ENCODE measurements at places on chromosomes 5 and 9.

GRCh38 chr5:1105350-1106265, 6.3 kb downstream of the SLC12A7 start:
- ATAC-seq, result no peak

GRCh38 chr9:79694208-79694607, 122.4 kb downstream of the TLE4 start:
- ATAC-seq, result no peak

- no peak for ATAC-seq
Observed at GRCh38 chr5:2921651-2922050, 170.2 kb upstream of the IRX2 start.

DNA sequence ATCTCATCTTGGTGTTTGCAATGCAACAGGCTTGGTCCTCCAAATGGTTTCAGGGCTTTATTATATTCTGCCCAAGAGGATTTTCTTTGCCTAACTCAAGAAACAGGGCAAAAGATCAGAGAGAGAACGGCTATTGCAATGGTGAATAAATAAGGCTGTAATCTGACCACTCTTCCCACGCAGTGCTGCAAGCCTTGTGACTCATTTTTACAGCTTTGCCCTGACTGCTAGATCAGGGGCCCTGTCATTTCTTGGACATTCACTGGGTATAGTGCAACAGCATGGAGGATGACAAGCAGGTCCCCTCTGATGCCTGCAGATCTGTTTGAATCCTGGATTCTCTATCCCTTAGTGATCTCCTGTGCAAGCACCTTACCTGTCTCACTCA, 459.1 kb downstream of the EBF1 start:
- no peak for ATAC-seq

GRCh38 chr9:81894891-81895290, 33.3 kb upstream of the SPATA31D4 start:
- ATAC-seq, result no peak

GRCh38 chr9:131575946-131576853, 30.9 kb downstream of the PRRT1B start:
- ATAC-seq, result no peak

- no peak for ATAC-seq
Observed at GRCh38 chr9:96621618-96622017, 2.0 kb upstream of the CDC14B start.

GRCh38 chr5:167582886-167583285, 708.6 kb upstream of the WWC1 start:
- ATAC-seq, result no peak

GRCh38 chr9:15249981-15250380, 57.0 kb downstream of the TTC39B start:
- peak; percentile 84 for ATAC-seq

- no peak for ATAC-seq
Observed at GRCh38 chr5:122965111-122965510, 71.4 kb downstream of the PPIC start.

DNA sequence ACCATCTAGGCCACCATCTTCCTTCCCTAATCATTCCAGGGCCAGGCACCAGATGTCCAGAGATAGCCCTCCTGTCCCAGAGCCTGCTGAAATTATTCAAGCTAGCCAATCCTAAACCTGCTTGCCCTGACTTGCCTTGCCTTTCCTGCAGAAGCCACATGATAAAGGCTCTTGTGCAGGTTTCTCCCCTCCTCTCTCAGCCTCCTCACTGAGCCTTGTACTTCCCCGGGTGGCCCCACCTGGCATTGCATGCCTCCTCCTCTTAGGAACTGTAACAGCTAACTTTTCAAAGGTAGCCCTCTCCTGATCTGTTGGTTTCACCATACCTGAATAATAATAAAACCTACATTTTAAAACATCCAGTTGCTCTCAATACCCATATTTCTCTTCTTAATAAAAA, 42.6 kb downstream of the DIRAS2 start:
- no peak for ATAC-seq
